T-cell (primary cell): ENCODE measurements at places on chromosomes 7 and 10. TPM values are rescaled to one million over a fixed set of nuclear protein-coding genes. Genes with fewer than 3 reads are reported as not detected.

CRPPA gene
- total RNA-seq, result 1.0 TPM

CYP3A7 gene
- not detected for total RNA-seq

RET gene
- total RNA-seq, result 0.25 TPM

HOXA3 gene
- not detected for total RNA-seq

UBE2D4 gene
- 6.7 TPM for total RNA-seq

FRMPD2 gene
- not detected for total RNA-seq

DLX6 gene
- total RNA-seq, result not detected
